ENCODE measurements at places on chromosomes 2 and 18.

DNA sequence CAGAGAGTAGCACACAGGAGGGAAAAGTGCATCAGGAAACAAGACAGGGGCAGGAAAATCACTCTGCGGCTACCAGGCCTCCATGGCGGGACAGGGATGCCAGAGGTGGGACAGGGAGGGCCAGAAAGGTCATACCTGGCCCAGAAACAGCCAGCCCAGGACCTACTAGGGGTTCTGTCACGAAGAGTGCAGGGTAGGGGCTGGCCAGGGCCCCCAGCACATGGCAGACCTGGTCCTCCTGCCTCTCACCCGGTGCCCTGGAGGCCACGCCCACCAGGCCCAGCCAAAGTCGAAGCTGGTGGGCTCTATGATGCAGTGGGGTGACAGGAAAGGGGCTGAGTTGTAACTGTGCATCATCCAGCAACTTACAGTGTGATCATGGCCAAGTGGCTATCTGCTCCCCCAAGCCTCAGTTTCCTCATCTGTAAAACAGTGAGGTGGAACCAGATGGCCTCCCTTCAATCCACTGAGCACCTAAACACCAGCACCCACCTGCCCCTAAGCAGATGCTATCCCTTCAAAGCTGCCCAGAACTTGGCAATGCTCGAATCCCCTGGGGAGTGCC, 10.6 kb downstream of the CYP26B1 start:
- DNase-seq: no peak

GRCh38 chr2:126910637-126911036, 11.9 kb downstream of the TEX51 start:
- DNase-seq: no peak

GRCh38 chr2:120747706-120748105, 12.0 kb downstream of the GLI2 start:
- DNase-seq: no peak

DNA sequence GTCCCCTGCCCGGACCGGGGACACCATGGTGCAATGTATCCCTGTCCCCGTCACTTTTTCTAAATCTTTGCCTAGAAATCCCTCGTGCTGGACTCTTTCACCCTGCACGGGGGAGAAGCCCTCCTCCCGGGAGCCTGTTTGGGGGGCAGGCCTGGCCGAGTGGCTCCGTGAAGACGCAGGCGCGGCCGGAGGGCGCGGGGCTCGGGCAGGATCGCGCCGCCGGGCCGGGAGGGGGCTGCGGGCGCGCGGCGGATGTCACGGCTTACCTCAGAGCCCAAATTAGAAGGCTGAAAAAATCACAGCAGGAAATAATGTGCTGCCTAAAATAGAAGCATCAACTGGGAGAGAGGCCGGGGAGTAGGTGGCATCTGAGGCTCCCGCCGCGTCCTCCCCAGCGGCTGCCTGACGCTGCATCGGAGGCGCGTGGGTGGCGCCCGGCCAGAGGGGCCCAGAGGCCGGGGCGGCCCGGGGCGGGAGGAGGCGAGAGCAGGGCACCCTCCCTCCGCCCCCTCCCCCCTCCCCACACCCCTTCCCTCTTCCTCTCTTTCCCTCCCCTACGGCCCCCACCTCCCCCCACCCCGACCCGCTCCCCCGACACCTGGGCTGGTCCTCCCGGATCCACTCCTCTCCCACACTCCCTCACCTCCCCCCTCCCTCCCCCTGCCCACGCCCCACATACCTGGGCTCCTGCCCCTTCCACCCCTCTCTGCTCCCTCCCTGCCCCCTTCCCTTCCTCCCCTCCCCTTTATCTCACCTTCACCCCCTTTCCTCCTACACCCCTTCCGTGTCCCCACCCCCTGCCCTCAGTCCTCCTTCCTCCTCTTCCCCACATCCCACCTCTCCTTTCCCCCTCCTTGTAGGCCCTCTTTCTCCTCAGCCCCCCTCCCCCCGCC, 51.9 kb downstream of the SLC4A1AP start:
- DNase-seq: no peak

GRCh38 chr2:69279211-69279610, 107.8 kb downstream of the GFPT1 start:
- DNase-seq: no peak

DNA sequence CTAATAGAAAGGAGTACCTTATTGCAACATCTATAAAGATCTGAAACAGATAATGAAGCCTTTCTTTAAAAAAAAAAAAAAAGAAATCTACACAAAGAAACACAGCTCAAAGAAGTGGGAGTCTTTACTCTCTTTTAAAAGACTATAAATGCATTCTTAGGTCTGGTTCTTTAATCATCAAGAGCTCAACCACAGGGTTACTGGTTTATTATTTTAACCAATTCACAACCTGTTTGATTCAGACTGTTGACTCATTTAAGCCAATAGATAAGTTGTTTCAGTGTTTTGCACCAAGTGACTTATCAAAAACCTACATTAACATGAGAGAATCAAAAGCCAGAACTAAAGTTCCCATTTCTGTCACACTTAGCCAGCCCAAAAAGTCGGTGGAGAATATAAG, 93.1 kb downstream of the TCF4 start:
- DNase-seq: no peak
